ENCODE measurements at places on chromosomes 7 and 10.

- DNase-seq = no peak
These were observed 96.6 kb upstream of the NMT2 start for GRCh38 chr10:15265056-15265455.

GRCh38 chr10:70996549-70996948 is 108.2 kb upstream of the PCBD1 start:
- no peak for DNase-seq

DNA sequence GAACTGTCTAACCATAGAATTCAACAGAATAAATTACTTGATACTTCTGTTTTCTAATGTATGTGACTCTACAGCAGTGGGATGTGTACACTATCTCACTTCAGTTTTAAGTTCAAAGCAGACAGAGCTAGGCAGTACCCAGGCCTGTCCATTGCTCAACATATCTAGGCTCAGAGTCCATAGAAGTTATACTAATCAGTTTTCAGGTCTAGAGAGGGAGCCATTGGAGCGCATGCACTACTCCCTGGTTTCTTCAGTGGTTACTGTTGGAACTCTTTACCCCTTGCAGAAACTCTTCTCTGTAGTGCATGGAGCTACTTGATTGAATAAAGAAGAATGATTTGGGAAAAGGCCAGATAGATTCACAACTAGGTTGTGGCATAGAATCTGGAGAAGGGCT is 4.4 kb downstream of the CD36 start:
- no peak for DNase-seq

DNA sequence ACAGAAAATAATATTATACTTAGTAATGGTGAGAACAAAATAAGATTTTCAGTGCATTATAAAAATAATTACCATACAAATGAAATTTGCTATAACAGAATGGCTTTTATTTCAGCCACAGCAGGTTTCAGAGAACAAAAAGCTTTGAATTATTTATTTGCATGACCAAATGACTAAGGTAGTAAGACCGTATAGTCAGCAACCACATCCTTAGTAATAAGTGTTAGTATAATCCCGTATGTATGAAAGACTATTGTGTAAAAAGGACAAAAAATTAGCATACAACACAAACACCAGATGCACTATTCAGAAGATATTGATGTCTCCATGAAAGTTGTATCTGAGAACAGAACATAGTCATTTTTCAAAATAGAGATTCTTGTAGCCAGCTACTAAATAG is 12.2 kb downstream of the PDZD8 start:
- DNase-seq = no peak

DNA sequence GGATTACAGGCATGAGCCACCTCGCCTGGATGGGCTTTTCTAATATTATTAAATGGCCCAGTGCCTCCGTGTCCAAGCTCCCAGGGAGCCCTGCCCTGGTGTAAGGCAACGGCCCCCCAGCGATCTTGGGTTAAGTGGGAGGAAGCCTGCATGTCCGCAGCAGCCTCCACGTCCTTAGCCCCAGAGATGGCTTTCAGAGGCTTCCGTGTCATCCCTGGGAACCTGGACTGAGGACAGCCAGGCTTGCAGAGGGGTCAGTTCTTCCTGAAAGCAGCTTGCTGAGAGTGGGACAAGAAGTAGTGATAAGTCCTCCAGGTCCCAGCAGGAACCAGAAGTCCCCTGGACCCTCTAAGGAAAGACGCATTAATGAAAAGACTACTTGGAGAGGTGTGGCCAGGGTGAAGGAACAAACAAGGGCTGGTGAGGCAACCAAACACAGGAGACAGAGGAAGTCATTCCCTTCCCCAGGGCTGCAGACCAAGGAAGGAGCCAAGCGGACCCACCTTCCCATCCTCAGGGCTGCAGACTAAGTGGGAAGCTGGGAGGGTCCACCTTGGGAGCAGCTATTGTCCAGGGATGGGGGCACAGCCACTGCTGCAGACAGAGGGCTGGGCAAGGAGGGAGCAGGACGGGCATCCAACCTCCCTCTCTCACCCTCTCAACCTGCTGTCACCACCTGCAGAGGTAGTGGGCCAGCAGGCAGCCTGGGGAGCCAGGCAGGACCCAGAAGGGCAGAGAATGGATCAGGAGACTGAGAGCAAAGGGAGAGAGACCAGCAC is 13.0 kb upstream of the INSIG1 start:
- DNase-seq = no peak

DNA sequence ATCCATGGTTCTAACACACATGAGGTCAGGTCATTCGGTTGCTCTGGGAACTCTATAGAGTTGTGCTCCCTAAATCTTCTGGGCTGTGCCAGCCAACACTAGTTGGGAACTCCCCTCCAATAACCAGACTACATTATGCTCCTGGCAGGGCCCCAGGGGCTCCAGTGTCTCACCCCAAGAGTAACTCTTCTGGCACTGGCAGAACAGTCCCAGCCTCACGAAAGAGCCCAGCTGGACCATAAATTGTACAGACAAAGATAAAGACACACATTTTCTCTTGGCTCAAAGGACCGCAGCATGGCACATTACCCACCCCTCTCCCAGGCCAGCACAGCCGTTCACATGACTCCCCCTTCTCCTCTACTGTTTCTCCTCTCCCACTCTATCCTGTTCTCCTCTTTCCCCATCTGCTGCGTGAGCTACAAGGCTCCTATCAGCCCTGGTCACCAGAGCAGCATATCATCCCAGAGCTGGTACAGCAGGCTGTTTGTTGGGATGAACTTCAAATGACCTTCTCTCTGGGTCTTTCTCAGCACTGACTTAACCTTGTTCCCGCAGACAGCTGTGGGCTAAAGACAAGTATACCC is 230.6 kb downstream of the PLXNA4 start:
- DNase-seq = no peak

GRCh38 chr7:16839646-16840045 is 34.8 kb upstream of the AGR2 start:
- no peak for DNase-seq

Measured in iPS DF 6.9 (cell line).